ENCODE measurements at places on chromosomes 5 and 9.
A peak's percentile ranks its signal among the peaks of the same experiment; 100 is the strongest.

DNA sequence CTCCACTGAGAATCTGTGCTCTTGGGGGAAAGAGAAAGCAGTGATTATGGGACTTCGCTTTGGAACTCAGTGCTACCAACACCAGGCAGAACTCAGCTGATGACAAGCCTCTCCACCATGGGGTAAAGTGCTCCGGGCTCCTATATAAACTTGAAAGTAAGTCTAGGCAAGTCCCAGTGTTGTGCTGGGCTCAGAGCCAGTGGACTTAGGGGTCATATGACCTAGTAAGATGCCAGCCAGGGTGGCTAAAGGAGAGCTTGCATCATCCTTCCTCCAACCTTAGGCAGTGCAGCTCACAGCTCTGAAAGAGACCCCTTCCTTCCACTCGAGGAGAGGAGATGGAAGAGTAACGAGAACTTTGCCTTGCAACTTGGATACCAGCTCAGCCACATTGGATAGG, 35.1 kb upstream of the FREM1 start:
- DNase-seq = no peak

- no peak for DNase-seq
Observed at GRCh38 chr5:154557548-154557947, 79.5 kb upstream of the HAND1 start.

GRCh38 chr5:50711280-50711679, 44.8 kb downstream of the PARP8 start:
- peak; percentile 68 for DNase-seq

- peak; percentile 81 for DNase-seq
Observed at GRCh38 chr5:131068893-131069643, 96.0 kb downstream of the HINT1 start.

DNA sequence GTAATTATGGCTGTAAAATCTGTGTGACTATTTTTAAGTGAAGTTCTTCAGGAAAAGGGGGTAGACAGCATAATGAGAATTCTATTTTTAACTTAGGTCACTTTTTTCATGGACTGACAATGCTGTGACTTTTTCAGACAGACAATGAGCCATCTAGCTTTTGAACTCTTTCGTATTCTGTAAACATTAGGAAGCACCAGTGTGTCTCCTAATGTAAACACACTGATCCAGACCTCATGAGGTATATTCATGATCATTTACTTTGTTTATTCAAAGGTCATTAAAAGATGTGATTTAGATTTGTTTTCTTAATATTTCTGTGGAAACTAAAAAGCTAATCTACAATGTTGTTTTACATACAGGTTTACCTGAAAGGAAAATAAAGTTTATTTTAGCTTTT, 352.6 kb downstream of the ADGRV1 start:
- no peak for DNase-seq

DNA sequence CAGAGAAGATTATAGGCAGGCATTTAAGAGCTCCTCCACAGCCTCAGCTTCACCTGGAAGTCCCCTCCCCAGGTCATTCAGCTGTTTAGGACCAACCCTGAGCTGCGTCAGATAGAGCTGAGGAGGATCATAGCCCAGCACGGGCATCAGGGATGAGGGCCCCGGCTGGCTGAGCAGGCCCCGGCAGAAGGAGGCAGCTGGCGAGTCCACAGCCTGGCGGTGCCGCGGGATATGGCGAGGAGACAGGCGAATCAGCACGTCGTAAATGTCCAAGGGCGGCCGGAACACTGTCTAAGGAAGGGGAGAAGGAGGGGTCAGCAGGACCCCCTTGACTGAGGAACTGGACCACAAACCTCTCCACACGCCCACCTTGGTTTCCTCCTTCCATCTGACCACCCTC, 10.6 kb downstream of the NOL6 start:
- DNase-seq = no peak

DNA sequence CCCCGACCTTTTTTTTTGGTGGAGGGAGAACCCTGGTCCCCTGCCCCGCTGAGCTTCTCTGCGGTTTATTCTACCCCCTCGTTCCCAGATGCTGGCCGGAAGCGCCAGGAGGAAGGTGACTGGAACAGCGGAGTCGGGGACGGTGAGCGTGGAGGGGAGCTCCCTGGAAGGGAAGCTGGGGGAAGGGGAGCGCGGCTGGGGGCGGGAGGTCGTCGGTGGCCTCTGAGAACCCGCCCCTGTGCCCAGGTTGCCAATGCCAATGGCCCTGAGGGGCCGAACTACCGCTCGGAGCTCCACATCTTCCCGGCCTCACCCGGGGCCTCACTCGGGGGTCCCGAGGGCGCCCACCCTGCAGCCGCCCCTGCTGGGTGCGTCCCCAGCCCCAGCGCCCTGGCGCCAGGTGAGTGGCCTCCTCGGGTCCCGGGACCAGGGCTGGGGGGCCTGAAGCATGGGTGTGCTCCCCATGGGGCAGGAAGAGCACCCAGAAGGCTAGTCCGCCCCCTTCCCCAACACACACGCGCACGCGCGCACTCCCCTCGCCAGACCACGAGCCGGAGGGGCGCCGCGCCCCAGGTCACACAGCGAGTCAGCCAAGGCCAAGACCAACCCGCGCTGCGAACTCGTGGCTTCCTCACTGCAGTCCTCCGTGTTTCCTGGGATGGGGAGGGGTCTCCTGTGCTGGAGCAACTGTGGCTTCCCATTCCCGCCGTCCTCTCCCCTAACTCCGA, 10.6 kb downstream of the MYOZ3 start:
- DNase-seq = no peak

DNA sequence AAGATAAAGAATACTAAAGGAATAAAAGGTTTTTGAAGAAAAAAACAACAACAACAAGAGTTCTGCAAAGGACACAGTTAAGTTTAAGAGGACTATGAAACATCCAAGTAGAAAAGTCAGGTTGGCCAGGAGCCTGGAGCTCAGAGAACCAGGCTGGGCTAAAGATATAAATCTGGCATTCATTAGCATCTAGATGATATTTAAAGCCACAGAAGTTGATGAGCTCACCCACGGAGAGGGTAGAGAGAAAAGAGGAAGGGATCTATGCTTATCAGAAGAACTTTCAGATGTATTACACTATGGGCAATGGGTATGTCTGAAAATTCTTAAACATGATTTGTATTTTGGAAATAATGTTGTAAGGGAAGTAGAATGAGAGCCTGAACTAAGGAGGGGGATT, 9.9 kb downstream of the MIER3 start:
- DNase-seq = no peak

GRCh38 chr9:125649826-125650225, 57.2 kb downstream of the MAPKAP1 start:
- DNase-seq = no peak

- DNase-seq = no peak
Observed at GRCh38 chr5:68230285-68230684, 14.7 kb downstream of the PIK3R1 start.

GRCh38 chr9:115690786-115691496, 462.6 kb upstream of the PAPPA start:
- DNase-seq = no peak

DNA sequence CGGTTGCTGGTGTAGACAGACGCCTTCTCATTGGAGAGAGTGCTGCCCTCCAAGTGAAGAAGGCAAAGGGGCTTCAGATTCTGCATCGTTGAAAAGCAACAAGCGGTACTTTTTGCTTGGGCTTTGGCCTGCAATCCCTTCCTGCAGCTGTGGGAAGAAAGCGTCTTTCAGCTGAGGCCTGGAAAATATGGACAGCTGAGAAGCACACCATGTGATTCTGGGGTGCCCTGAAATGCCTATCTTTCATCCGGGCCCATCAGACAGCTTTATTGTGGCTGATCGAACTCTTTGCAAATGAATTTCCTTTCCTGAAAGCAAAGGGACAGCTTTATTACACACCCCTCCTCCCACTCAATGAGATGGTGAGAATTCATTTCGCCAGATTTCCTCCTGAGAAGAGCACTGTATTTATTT, 74.0 kb downstream of the NSG2 start:
- no peak for DNase-seq

GRCh38 chr9:127531676-127532075, 80.4 kb downstream of the LRSAM1 start:
- no peak for DNase-seq

DNA sequence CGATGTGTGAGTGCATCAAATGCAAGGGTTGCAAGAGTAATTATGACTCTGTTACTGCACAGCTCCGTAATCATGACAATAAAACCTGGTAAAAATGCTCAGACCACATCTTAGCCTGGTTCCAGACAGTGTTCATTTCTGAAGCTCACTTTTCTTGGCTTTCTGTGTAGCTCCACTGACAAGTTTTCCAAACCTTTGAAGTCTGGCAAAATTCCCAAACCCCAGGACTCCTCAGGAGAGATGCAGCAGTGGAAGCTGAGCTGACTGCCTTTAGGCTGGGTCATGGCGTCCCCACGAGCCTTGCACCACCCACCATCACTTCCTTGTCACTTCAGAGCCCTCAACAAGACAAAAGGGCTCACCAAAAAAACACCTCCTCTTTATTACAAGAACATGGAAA, 131.6 kb upstream of the TAS2R1 start:
- DNase-seq = no peak

GRCh38 chr5:137731176-137731575, 4.7 kb downstream of the KLHL3 start:
- DNase-seq = no peak

- no peak for DNase-seq
Observed at GRCh38 chr9:117739624-117740347, 35.6 kb downstream of the TLR4 start.

- no peak for DNase-seq
Observed at GRCh38 chr9:8757881-8758280, 958.3 kb upstream of the DMAC1 start.

DNA sequence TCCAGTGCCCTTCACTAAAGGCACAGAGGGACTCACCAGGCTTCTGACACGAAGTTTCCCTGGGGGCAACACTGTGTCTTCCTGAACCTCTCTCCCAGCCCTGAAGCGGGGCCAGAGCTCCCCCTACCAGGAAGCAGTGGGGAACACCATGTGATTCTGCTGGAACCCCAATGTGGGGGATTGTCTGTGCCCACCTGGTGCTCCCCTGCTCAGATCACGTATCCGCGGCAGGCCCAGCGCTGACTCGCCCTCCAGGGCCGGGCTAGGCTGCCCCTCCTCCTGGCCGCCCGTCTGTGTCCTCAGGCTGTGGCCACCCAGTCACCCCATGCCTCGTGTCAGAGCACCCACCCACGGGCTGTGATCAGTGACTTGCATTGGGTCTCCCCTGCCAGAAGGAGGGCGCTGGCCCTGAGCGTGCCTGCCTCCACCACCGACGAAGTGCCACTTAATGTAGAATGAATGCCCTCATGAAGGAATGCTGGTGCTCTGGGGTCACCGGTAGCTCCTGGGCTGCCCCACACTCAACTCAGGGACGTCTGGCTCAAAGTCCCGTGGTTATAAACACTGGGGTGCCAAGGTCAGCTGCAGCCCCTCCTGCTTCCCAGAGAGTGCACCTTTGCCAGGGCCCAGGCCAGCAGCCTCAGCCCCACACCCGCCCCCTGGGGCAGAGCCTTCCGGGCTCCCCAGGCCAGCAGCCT, 22.1 kb downstream of the SARDH start:
- DNase-seq = peak; percentile 35

- no peak for DNase-seq
Observed at GRCh38 chr9:117795271-117795670, 91.1 kb downstream of the TLR4 start.

GRCh38 chr5:4544049-4544670, 596.0 kb upstream of the ADAMTS16 start:
- no peak for DNase-seq

DNA sequence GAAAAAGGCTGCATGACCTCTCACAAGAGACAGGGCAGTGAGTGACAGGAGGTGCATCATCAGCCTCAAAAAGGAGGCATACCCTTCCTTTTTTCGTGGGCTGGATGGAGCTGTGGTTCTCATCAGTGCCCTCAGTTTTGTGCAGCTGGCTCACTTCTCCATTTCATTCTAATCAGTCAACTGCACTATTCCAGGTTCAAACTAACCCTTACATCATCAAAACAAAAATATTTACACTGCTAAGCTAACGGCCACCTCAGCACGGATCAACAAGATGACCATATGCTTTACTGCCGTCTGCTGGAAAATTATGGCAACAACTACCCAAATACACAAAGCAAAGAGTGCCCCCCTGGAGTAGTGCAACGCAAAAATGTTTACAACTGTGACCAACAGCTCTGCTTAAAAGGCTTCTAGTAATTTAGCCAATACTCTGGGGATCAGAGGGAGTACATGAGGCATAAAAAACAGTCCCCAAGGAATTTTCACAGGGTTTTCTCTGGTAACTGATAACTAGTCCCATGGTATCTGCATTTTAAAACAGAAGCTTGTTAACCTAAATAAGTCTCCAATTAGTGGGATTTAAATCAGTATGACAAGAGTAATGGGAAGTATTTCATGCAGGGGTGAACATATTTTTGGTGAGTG, 10.8 kb downstream of the KCNV2 start:
- DNase-seq = no peak

- no peak for DNase-seq
Observed at GRCh38 chr9:81687521-81688261, 1.7 kb downstream of the TLE1 start.

GRCh38 chr9:16884952-16885513, 14.6 kb upstream of the BNC2 start:
- no peak for DNase-seq

- no peak for DNase-seq
Observed at GRCh38 chr9:91187965-91188344, 173.8 kb downstream of the AUH start.

DNA sequence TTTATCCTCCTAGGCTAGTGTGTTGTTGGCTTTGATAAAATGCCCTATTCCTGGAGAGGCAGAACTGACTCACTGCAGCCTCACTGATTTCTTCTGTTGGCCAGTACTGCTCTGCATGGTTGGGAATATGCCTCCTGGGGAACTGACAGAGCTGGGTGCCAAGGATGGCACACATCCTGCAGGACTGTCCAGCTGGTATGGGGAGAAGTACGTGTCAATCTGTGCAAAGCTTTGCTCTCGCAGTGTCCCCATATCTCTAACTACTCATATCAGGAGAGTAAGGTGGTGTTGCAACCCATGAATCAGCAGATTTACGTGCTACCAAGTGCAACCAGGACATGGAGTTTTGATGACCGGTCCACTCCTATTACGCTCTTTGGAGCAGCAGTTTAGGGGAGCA, 74.7 kb downstream of the TEK start:
- no peak for DNase-seq

DNA sequence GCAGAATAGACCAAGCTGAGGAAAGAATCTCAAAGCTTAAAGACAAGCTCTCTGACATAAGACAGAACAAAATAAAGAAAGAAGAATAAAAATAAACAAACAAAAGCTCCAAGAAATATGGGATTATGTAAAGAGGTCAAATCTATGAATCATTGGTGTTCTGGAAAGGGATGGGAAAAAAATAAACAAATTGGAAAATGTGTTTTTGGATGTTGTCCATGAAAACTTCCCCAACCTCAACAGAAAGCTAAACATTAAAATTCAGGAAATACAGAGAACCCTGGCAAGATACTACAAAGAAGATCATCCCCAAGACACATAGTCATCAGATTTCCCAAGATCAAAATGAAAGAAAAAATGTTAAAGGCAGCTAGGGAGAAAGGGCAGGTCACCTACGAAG, 662.0 kb upstream of the CDH18 start:
- no peak for DNase-seq

- no peak for DNase-seq
Observed at GRCh38 chr5:125004009-125004408, 257.6 kb upstream of the ZNF608 start.

DNA sequence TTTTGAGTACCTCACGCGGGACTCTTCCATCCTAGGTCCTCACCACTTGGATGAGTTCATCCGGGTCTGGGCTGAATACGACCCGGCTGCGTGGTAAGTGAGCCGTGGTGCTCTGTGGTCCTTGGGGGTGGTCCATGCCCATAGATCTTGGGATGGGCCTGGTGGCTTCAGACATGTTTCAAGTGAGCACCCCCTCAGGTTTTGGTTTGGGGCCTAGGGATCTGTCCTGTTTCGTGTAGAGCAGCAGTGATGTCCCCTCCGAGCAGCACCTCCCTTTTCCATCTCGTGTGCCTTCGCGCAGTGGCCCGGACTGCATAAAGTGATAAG, 218.9 kb downstream of the CACNA1B start:
- no peak for DNase-seq
